ENCODE measurements at places on chromosomes 13 and 19.

DNA sequence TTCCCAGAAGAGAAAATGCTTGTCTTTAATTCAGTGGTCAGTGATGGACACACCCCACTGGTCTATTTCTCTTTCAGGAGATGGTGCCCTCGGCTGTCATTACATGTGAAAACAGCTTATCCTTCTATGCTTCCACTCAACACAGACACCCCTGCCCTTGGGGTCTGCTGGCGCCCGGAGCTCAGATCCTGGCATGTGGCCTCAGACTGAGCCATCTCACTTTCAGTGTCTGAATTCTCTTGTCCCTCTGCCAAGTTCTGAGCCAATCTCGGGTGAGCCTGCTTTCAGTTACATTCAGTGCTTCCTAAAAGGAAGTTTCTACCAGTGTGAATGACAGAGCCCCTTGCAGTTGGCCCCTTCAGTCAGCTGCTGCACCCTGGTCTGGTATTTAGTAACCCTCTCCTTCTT is 293.6 kb downstream of the DNAJC15 start:
- no peak for DNase-seq

- DNase-seq: no peak
These were observed 75.0 kb downstream of the TEX26 start for GRCh38 chr13:31007417-31007816.

- DNase-seq: no peak
These were observed 47.5 kb downstream of the TRPM4 start for GRCh38 chr19:49205114-49205513.

DNA sequence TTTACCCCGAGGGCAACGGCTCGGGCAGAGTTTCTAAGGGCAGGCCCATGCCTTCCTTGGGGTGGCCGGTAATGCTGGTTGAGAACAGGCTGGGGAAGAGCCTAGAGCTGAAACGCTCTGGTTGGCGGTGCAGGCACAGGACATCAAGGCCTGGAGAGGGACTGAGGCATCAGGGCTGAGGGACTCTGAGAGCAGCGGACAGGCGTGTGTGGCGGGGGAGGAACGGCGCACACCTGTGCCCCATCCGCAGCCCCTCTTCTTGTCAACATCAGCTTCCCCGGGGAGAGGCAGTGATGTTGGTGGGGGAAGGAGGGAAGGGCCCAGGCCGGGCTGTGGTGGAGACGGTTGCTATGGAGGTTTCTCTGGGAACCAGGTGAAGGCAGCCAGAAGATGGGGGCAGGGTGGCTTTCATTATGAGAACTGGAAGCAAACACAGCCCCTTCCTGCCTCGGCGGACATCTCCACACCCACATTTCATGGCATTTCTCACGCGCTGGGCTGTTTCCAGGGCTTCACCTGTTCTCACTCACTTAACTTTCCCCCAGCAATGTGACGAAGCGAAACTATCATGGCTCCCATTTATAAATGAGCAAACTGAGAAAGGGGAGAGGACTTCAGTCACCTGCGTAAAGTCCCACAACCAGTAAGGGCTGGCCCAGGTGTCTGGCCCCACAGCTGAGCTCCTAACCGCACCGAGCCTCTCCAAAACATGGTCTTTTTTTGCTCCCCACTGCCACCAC is 8.2 kb upstream of the ATF5 start:
- DNase-seq: no peak

- no peak for DNase-seq
These were observed 101.5 kb downstream of the HS6ST3 start for GRCh38 chr13:96191367-96191766.

- DNase-seq: no peak
These were observed 49.1 kb downstream of the TBC1D4 start for GRCh38 chr13:75432811-75433244.

GRCh38 chr19:17314007-17314593 is 4.7 kb downstream of the DDA1 start:
- no peak for DNase-seq

- no peak for DNase-seq
These were observed 2.5 kb downstream of the ITM2B start for GRCh38 chr13:48235341-48236135.

DNA sequence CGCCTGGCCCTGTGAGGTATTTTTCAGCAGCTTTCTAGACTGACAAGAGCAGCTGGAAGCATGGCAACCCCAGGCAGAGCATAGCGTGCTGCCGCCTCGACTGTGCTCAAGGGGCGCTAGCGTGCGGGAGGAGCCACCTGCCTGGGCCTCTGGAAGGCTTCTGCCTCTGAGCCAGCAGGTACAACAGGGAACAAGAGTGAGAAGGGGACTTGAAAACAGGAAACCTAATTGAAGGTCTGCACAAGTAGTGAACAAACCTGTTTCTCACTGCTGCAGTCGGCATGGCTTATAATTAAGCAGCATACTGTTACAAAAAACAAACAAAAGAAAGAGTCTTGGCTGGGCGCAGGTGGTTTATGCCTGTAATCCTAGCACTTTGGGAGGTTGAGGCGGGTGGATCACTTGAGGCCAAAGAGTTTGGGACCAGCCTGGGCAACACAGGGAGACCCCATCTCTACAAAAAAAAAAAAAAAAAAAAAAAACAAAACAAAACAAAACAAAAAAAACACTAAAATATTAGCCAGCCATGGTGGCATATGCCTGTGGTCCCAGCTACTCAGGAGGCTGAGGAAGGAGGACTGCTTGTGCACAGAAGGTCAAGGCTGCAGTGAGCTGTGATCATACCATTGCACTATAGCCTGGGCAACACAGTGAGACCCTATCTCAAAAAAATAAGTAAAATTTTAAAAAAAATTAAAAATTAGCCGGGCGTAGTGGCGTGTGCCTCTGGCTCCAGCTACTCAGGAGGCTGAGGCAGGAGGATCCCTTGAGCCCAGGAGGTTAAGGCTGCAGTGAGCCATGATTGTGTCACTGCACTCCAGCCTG is 12.6 kb upstream of the GARRE1 start:
- DNase-seq: no peak

DNA sequence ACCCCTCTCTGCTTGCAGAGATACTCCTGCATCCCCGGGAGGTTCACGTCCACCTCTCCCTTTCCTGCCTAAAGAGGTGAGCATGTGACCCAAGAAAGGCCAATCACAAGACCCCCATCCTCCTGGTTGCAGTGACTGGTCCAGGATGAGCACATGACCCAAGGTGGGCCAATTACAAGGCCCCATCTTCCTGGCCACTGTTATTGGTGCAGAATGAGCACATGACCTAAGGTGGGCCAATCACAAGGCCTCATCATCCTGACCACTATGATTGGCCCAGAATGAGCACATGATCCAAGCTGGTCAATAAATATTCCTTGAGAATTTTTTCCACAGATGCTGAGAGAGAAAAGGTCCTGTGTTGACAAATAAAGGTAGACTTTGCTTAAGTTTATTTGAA is 350.7 kb downstream of the EFNB2 start:
- DNase-seq: no peak

Measured in stimulated activated CD4-positive, alpha-beta T cell treated with anti-CD3 and anti-CD28 coated beads, Interleukin-4, amount 100 ng/mL, for 48 hours (primary cell).